ENCODE measurements at places on chromosomes 1 and 21. TPM values are rescaled to one million over a fixed set of nuclear protein-coding genes. Genes with fewer than 3 reads are reported as not detected.

Gene COPA
- total RNA-seq = 142 TPM

GRCh38 chr1:169696273-169697100 is 14.9 kb downstream of the SELL start:
- peak; percentile 43 for DNase-seq

GRCh38 chr21:16420031-16420724 is 690.4 kb downstream of the USP25 start:
- no peak for DNase-seq

- no peak for DNase-seq
Measured at GRCh38 chr1:54884768-54885167, 2.2 kb downstream of the DHCR24 start.

DNA sequence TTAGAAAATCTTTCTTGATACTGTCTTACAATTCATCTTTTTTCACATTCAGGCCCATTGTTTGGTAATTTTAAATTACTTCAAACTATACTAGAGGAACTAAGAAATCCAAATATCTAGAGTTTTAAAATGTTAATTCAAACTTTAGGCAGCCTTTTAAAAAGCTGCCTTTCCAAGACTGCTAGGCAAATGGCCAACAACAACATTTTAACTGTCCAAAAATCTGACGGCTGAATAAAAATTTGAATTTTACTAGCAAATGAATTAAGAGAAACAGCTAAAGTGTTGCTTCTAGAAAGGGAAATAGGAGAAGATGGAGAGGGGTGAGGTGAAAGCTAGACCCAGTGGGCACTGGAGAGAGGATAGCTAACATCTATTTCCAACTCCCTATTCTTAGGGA is 17.2 kb downstream of the DPYD start:
- DNase-seq = no peak

GRCh38 chr21:14827468-14827867 is 237.3 kb downstream of the NRIP1 start:
- no peak for DNase-seq

GRCh38 chr1:17883662-17884395 is 128.7 kb downstream of the ACTL8 start:
- DNase-seq = no peak

DNA sequence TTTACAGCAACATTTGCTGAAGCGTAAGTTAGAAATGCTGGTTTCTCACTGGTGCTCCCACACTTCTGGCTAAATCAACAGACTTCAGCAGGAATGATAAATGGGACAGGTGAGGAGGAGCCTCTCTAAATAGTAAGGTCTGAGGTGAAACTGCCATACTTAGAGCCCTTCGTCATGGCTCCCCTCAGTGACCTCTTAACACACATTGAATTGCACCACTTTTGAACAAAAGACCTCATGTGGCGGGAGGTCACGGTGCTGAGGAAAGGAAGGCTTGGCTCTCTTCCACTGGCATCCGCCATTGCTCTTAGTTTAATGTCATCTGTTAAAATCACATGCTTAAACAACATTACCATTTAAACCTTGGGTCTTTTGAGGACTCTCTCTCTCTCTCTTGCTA is 3.4 kb downstream of the MAP3K7CL start:
- no peak for DNase-seq

Data from PC-3 (cell line).